T-helper 17 cell (primary cell): ENCODE measurements at places on chromosomes 11 and 22.

GRCh38 chr22:44805711-44806110 lies 53.3 kb downstream of the ARHGAP8 start:
- DNase-seq = no peak
- H3K27me3 ChIP-seq = peaks cover 48% of the 10 kb centered on the region
- H3K4me1 ChIP-seq = peaks cover 7% of the 10 kb centered on the region
- peaks cover 2% of the 10 kb centered on the region for H3K36me3 ChIP-seq
- no peak overlapping the region for H3K27ac ChIP-seq
- H3K4me3 ChIP-seq = no peak overlapping the region

GRCh38 chr22:31295831-31296657 lies 3.8 kb upstream of the PIK3IP1 start:
- peaks cover 5% of the 10 kb centered on the region for H3K36me3 ChIP-seq
- no peak for DNase-seq
- peaks cover 46% of the 10 kb centered on the region for H3K4me1 ChIP-seq
- peak overlapping the region; percentile 47 for H3K27ac ChIP-seq
- H3K27me3 ChIP-seq = no peaks in the 10 kb centered on the region
- peak overlapping the region; percentile 67 for H3K4me3 ChIP-seq

- peaks cover 7% of the 10 kb centered on the region for H3K4me1 ChIP-seq
- no peak overlapping the region for H3K27ac ChIP-seq
- peak overlapping the region; percentile 84 for H3K4me3 ChIP-seq
- no peaks in the 10 kb centered on the region for H3K27me3 ChIP-seq
These were observed 3.6 kb downstream of the CHADL start for GRCh38 chr22:41237036-41237706.

- H3K27me3 ChIP-seq = no peaks in the 10 kb centered on the region
- no peak for DNase-seq
- no peak overlapping the region for H3K4me3 ChIP-seq
- H3K4me1 ChIP-seq = peaks cover 25% of the 10 kb centered on the region
- no peak overlapping the region for H3K27ac ChIP-seq
- no peaks in the 10 kb centered on the region for H3K36me3 ChIP-seq
These were observed 8.4 kb downstream of the MSANTD2 start for GRCh38 chr11:124791626-124792341.

DNA sequence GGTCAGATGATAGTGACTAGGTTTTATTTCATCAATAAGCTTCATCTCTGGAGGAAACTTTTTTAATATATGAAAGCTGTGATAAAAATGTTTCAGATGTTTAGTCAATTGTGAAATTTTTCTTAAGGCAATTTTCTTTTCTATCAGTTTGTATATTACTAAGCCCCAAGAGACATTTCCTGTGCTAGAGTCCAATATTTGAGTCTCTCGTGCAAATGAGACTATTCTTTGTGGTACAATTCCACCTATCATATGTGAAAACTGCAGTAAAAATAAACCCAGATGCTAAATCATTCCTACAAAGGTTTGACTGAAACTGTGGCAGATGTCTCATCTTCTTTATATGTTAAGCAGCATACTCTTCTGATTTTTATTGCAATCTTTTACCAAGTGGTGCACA lies 28.0 kb downstream of the CTR9 start:
- H3K4me3 ChIP-seq = no peak overlapping the region
- H3K27ac ChIP-seq = peak overlapping the region; percentile 63
- no peak for DNase-seq
- peaks cover 14% of the 10 kb centered on the region for H3K36me3 ChIP-seq
- H3K4me1 ChIP-seq = peaks cover 2% of the 10 kb centered on the region

DNA sequence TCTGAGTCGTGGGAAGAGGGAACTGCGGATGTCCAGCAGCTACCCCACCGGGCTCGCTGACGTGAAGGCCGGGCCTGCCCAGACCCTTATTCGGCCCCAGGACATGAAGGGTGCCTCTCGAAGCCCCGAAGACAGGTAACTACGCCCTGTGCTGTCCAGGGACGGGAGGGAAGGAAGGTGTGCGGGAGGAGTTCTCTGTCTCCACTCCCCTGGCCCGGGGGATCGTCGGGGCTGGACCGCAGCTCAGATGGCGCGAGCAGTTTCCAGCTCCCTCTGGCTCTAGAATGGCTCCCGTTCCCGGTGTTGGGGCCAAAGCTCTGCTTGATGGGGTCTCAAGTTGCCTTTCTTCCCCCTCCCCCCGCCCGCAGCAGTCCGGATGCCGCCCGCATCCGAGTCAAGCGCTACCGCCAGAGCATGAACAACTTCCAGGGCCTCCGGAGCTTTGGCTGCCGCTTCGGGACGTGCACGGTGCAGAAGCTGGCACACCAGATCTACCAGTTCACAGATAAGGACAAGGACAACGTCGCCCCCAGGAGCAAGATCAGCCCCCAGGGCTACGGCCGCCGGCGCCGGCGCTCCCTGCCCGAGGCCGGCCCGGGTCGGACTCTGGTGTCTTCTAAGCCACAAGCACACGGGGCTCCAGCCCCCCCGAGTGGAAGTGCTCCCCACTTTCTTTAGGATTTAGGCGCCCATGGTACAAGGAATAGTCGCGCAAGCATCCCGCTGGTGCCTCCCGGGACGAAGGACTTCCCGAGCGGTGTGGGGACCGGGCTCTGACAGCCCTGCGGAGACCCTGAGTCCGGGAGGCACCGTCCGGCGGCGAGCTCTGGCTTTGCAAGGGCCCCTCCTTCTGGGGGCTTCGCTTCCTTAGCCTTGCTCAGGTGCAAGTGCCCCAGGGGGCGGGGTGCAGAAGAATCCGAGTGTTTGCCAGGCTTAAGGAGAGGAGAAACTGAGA lies 1.4 kb downstream of the ADM start:
- peak overlapping the region; percentile 78 for H3K27ac ChIP-seq
- peaks cover 3% of the 10 kb centered on the region for H3K36me3 ChIP-seq
- H3K27me3 ChIP-seq = peaks cover 39% of the 10 kb centered on the region
- peaks cover 40% of the 10 kb centered on the region for H3K4me1 ChIP-seq
- DNase-seq = no peak

- no peak overlapping the region for H3K4me3 ChIP-seq
- H3K36me3 ChIP-seq = no peaks in the 10 kb centered on the region
- DNase-seq = no peak
- H3K4me1 ChIP-seq = no peaks in the 10 kb centered on the region
- H3K27ac ChIP-seq = no peak overlapping the region
These were observed 1517.8 kb downstream of the BRD1 start for GRCh38 chr22:48309836-48310235.

- H3K4me3 ChIP-seq = no peak overlapping the region
- H3K36me3 ChIP-seq = no peaks in the 10 kb centered on the region
- H3K27ac ChIP-seq = peak overlapping the region; percentile 83
- H3K4me1 ChIP-seq = peaks cover 34% of the 10 kb centered on the region
These were observed 58.3 kb downstream of the PRR5L start for GRCh38 chr11:36354221-36355003.

DNA sequence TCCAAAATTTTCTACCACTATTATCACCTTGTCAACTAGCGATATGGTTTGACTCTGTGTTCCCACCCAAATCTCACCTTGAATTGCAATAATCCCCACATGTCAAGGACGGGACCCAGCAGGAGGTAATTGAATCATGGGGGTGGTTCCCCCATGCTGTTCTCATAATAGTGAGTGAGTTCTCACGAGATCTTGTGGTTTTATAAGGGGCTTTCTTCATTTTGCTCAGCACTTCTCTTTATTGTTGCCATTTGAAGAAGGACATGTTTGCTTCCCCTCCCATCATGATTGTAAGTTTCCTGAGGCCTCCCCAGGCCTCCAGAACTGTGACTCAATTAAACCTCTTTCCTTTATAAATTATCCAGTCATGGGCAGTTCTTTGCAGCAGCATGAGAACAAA lies 73.5 kb upstream of the ZC3H12C start:
- H3K4me3 ChIP-seq = no peak overlapping the region
- H3K27ac ChIP-seq = no peak overlapping the region
- no peak for DNase-seq
- peaks cover 5% of the 10 kb centered on the region for H3K27me3 ChIP-seq

- H3K36me3 ChIP-seq = peaks cover 3% of the 10 kb centered on the region
- H3K27me3 ChIP-seq = peaks cover under 1% of the 10 kb centered on the region
- no peak for DNase-seq
- H3K4me3 ChIP-seq = no peak overlapping the region
These were observed 23.3 kb upstream of the MMP7 start for GRCh38 chr11:102553835-102554282.

DNA sequence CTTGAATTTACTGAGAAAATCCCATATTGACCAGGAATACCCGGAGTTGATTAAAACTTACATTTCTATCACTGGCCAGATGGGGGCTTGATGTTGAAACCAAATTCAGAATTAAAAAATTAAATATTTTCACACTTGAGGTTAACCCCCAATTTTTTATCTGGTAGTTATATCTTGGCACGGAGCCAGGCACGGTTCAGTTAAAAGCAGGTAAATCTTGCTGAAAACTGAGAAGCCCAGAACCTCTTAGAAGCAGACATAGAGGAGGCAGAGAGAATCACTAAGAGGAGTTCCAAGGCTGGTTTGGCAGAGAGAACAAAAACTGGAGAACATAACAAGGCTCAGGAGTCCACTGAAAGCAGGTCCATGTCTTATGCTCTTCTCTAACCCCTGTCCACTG lies 77.7 kb downstream of the USP35 start:
- no peaks in the 10 kb centered on the region for H3K27me3 ChIP-seq
- peaks cover 2% of the 10 kb centered on the region for H3K36me3 ChIP-seq
- DNase-seq = no peak
- no peak overlapping the region for H3K27ac ChIP-seq
- no peak overlapping the region for H3K4me3 ChIP-seq
- H3K4me1 ChIP-seq = peaks cover 5% of the 10 kb centered on the region

DNA sequence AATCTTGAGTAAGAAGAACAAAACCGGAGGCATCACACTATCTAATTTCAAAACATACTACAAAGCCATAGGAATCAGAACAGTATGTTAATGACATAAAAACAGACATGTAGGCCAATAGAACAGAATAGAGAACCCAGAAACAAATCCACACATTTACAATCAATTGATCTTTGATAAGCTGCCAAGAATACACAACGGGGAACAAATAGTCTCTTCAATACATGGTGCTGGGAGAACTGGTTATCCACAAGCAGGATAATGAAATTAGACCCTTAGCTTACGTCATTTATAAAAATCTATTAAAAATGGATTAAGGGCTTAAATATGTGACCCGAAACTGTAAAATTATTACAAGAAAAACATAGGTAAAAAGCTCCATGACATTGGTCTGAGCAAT lies 417.7 kb downstream of the INSC start:
- no peak overlapping the region for H3K27ac ChIP-seq
- no peaks in the 10 kb centered on the region for H3K36me3 ChIP-seq
- DNase-seq = no peak
- H3K4me1 ChIP-seq = no peaks in the 10 kb centered on the region

- no peak overlapping the region for H3K4me3 ChIP-seq
- H3K4me1 ChIP-seq = no peaks in the 10 kb centered on the region
- H3K36me3 ChIP-seq = no peaks in the 10 kb centered on the region
These were observed 896.9 kb downstream of the KCNA4 start for GRCh38 chr11:29119707-29120618.

GRCh38 chr11:94975599-94975998 lies 2.1 kb downstream of the KDM4D start:
- no peak overlapping the region for H3K27ac ChIP-seq
- no peak for DNase-seq
- peaks cover 6% of the 10 kb centered on the region for H3K36me3 ChIP-seq
- peaks cover 9% of the 10 kb centered on the region for H3K4me1 ChIP-seq
- no peaks in the 10 kb centered on the region for H3K27me3 ChIP-seq

DNA sequence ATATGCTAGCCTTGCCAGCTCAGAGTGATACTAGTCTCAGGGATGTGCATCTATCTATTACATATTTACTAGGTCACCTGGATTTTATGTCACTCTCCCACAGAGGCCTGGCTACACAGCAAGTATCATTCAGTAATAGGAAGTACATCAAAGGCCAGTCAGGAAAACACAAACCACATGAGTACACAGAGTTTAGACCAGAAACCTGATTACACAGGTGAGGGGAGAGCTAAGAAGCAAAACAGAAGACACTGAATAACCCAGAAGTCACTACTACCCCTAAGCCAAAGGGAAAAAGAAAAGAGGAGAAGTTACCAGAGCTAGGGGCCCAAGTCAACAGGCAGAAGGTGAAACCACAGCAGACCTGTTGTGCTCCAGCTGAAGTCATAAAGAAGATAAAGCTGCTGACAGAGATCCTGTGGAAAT lies 13.3 kb downstream of the LPXN start:
- H3K4me1 ChIP-seq = peaks cover 40% of the 10 kb centered on the region
- no peaks in the 10 kb centered on the region for H3K27me3 ChIP-seq
- no peak for DNase-seq

- peaks cover 39% of the 10 kb centered on the region for H3K4me1 ChIP-seq
- no peak overlapping the region for H3K27ac ChIP-seq
- peaks cover 5% of the 10 kb centered on the region for H3K27me3 ChIP-seq
- no peak for DNase-seq
These were observed 7.8 kb upstream of the MFNG start for GRCh38 chr22:37493979-37494378.

DNA sequence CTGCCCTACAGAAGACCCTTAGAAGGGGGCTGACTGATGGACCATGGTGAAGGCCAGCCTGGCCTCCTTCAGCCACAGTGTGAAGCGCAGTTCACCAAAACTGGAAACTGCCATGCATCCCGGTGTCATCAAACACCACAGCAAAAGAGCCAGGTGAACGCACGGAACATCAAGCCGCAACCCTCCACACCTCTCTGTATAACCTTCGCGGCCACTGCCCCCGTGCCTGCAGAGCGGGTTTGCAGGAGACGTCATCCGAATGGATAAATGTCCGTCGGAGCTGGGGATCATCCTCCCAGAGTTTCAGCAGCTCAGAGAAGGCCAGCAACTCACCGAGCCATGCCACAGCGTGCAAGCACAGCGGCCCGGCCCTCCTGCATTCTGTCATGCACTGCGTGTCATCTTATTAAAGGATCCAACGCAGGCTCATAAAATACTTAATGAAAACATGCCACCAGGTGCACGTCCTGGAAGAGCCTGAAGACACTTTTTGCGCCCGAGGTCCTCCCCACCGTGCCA lies 309.9 kb downstream of the BRD1 start:
- peaks cover 5% of the 10 kb centered on the region for H3K4me1 ChIP-seq
- H3K36me3 ChIP-seq = no peaks in the 10 kb centered on the region
- H3K27me3 ChIP-seq = no peaks in the 10 kb centered on the region
- H3K27ac ChIP-seq = peak overlapping the region; percentile 43
- H3K4me3 ChIP-seq = no peak overlapping the region
- DNase-seq = no peak

GRCh38 chr11:108933630-108934029 lies 268.8 kb downstream of the DDX10 start:
- no peaks in the 10 kb centered on the region for H3K4me1 ChIP-seq
- no peak overlapping the region for H3K4me3 ChIP-seq
- no peaks in the 10 kb centered on the region for H3K27me3 ChIP-seq
- peak overlapping the region; percentile 17 for H3K27ac ChIP-seq
- DNase-seq = no peak
- H3K36me3 ChIP-seq = peaks cover 8% of the 10 kb centered on the region

- H3K4me3 ChIP-seq = no peak overlapping the region
- no peaks in the 10 kb centered on the region for H3K36me3 ChIP-seq
- no peak overlapping the region for H3K27ac ChIP-seq
- H3K4me1 ChIP-seq = no peaks in the 10 kb centered on the region
These were observed 95.0 kb downstream of the AASDHPPT start for GRCh38 chr11:106172386-106172991.
